ENCODE measurements at places on chromosomes 2 and 18.

- DNase-seq: no peak
Observed at GRCh38 chr18:68181956-68182355, 533.0 kb downstream of the TMX3 start.

- DNase-seq: no peak
Observed at GRCh38 chr2:196353717-196354116, 182.3 kb upstream of the STK17B start.

DNA sequence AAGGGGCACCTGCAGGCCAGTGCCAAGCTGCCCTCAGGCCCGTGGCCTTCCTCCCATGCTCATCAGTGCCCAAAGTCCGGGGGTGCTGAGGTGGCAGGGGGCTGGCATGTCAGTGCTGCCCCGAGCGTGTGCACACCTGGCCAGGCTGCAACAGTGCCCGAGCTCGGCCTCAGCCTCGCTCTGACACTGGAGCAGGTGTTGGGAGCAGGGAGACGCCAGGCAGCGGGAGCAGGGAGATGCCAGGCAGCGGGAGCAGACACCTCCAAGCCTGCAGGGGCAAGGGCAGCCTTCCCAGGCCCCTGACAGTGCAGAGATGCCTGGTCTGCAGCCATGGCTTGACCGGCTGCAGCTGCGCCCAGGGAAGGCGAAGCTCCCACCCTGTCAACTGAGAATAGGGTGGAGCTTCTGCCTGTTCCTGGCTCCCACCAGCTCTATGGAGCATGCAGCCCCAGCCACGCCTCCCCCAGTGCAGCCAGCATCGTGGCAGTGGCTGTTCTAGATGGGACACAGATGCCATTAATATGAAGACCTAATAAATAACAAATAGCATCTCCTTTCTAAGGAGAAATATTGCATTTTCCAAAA lies 82.4 kb downstream of the DTNB start:
- no peak for DNase-seq

DNA sequence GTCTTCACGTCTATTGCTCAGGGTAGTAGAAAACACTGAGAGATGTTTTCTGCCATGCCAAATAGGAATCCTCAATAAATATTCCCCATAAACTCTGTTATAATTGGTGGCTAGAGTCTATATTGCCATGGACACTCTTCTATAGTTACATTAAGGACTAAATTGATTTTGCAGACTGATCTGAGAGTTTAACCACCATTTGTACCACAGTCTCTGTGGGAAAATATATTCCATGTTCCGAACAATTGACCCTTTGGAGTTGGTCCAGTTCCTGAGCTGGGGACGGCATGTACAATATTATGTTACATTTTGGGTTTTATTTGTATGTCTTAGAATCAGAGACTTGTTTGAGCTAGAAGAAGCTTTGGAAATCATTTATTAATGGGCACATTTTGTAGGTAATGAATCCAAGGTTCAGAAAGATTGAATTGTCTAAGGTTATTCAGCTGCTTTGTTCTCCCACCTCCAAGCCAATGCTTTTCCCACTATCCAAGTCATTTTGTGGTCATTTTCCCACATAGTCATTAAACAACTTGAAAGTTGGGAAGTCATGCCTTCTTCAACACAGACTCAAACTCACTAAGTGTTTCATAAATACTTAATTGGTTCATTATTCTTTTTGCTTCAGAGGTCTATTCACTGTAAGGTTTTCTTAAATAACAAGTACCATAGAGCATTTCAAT lies 5.1 kb upstream of the PPP1CB start:
- DNase-seq: no peak

DNA sequence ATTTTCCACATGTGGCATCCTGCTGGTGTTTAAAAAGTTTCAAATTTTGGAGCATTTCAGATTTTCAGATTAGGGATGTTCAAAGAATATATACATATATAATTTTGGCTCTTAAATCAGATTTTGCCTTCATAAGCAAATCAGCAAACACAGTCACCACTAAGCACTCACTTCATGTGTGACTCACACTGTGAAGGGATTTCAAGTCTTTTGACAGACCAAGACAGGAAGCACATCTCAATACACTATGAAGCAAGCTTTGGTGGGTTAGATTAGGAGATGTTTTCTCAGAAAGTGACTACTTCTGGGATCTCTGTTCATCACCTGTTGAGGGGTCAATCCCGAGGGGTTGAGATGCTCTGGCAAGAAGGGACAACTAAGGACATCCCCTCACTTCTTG lies 227.8 kb upstream of the RBBP8 start:
- DNase-seq: no peak

- no peak for DNase-seq
Observed at GRCh38 chr2:82237994-82238662, 1933.6 kb upstream of the LRRTM1 start.

- DNase-seq: no peak
Observed at GRCh38 chr18:26290385-26290784, 64.1 kb downstream of the TAF4B start.

DNA sequence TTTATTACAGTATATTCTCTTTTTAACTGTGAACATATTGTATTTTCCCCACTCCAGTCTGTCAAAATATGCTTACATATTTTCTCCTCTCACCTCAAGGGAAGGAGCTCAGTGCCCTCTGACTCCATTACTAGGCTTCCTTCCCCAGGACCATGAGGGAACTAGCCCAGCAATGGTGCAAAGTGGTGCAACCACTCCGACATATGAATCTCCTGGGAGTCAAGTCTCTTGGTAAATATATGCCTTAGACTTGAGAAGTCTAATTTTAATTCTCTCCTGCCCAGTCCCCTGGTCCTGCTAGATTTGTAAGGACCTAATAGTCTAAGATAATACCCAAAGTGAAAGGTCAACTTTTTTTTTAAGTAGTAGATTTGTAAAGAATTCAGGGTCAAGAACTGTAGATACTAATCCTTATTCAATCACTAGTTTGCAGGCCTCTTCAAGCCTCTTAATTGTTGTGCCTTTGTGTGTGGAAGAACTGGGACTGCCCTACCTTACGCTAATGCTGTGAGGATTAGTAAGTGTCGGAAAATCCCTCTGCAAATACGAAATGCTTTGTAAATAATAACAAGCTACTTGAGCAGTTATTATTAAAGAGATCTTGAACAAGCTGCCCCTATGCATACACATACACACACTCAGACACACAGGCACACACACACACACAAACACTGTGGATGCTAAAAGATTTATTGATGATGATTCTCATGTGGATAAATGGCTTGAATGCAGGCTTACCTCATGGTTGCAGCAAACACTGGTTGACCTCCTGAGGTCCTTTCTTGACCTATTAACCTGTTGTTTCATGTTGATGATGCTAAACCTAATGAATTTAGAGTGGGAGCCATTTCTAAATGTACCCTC lies 251.2 kb upstream of the PARD3B start:
- no peak for DNase-seq

DNA sequence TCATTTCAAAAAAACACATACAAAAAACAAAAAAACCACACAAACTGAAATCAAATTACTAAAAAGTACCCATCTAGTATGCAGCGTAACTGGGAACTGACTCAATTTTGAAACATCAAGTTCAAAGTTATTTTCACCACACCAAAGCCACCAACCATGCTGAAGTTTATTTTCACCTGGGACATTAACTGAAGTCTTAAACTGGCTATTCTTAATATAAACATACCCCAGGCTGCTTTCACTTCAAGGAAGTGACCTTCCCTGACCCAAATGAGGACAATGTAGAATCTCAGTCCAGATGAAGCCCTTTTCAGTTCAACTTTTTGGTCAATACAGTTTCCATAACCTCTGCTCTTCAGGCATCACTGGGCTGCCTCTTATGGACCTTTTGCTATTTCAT lies 84.6 kb downstream of the PIGN start:
- DNase-seq: no peak

DNA sequence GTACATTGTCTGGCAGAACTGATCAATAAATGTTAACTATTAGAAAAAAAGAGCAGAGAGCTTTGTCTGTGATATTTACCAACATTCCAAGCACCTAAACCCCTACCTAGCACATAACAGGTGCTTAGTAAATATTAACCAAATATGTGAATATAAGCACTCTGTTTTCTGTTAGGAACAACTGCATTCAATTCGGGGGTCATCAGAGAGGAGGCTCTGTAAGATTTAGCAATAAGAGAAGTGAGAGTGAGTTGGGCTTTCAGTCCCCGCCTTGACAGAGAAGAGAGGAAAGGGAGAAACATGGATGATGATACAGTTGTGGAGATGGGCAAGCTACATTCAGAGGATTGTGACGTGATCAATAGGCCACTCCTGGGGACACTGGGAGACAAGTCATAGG lies 47.7 kb downstream of the MYOM1 start:
- no peak for DNase-seq

GRCh38 chr2:50125246-50125645 lies 906.7 kb downstream of the NRXN1 start:
- no peak for DNase-seq

GRCh38 chr2:67899187-67899586 lies 163.6 kb downstream of the C1D start:
- no peak for DNase-seq

- no peak for DNase-seq
Observed at GRCh38 chr18:57107140-57107832, 39.6 kb upstream of the BOD1L2 start.

DNA sequence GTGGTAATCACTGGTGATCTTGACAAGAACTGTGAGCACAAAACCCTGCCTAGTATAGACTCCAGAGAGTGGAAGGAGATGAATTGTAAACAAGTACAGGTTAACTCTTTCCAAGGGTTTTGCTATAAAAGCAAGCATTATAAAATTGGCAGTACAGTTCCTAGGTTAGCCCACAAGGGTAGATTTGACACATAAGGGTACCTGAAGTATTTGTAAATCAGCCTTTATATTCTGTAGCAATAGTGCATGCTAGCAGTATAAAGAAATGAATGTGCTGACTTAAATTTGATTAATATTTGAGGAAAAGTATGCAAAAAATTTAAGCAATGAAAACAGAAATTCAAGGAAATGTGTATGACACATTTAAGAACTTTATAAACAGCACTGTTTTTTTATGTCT lies 42.4 kb downstream of the SP3 start:
- no peak for DNase-seq

DNA sequence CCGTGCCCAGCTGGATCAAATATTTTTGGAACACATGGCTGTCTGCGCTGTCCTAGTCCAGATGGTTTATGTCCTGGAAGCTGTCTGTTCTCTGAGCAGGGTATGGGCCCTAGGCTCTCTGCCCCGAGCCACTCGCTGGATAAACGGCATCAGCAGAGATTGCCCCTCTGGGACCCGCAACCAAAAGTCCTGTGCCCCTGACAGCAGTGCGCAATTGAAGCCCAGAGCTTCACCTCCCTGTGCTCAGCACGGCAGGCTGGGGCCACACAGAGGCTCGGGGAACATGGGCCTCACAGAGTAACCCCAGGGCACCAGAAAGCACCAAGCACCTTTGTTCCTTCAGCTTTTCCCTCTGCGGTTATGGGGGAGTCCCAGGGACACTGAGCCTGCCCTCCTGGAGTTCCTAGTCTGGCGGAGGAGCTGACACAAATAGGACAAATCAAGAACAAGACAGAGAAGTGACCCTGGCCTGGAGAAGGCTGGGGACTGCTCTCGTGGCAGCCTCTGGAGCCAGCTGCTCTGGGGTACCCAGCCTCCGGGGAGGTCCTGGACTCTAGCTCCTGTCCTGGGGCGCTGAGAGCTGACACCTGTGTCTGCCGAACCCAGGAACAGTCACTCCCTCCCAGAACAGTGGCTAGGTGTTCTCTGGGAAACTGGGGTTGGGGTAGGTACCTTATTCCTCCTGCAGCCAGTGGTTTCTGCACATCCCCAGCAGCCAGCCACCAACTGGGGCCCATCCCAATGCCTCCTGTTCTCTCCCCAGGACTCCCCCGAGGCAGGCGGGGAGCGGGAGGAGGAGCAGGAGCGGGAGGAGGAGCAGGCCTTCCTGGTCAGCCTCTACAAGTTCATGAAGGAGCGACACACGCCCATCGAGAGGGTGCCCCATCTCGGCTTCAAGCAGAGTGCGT lies 12.3 kb downstream of the ARID5A start:
- DNase-seq: no peak

DNA sequence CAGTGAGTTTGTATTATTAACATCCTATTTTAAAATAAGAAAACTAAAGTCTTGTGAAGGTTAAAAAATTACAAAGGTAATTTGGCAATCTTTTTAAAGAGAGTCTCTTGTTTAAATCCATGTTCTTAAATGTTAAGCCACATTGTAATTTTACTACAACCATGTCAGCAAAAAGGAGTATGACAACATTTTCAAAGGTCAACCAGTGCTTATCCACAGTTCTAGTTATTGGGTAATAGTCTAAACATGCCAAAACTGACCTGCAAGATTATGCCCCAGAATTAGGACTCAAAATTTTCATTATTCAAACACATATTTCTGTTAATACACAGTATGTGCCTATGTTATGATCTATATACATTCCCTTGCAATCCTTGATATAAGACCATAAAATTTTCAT lies 1312.6 kb upstream of the CHAC2 start:
- DNase-seq: no peak

GRCh38 chr18:31102025-31102684 lies at the start of gene DSC2:
Gene DSC2 (minus strand): TSS chr18:31102421. CDS start chr18:31101971, 450 bp downstream.
- no peak for DNase-seq

- DNase-seq: peak; percentile 89
Observed at GRCh38 chr2:27754138-27754588, 17.4 kb upstream of the MRPL33 start.

- DNase-seq: no peak
Observed at GRCh38 chr2:39501412-39501811, 64.3 kb upstream of the MAP4K3 start.

DNA sequence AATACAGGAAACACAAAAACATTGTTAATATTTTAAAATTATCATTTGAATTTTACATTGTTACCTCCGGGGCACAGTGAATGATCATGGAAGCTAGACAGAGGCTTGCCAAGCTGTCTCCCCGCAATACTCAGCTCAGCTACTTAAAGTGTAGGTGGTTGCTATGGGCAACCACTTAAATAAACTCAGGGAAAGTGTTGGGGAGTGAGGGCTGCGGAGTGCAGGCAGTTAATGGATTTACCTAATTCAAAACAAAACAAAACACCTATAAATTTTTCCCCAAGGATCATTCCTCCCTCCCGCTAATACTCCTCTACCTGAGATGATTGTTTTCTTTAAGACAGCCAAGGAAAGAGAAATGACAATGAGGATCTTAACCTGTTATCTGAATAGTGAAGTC lies 349.5 kb downstream of the TGIF1 start:
- DNase-seq: no peak

Measured in activated CD4-positive, alpha-beta T cell treated with anti-CD3 and anti-CD28 coated beads, Interleukin-2, amount 50 U/mL, for 48 hours (primary cell).